Panc1 (cell line): ENCODE measurements at places on chromosomes 1 and 21.

DNA sequence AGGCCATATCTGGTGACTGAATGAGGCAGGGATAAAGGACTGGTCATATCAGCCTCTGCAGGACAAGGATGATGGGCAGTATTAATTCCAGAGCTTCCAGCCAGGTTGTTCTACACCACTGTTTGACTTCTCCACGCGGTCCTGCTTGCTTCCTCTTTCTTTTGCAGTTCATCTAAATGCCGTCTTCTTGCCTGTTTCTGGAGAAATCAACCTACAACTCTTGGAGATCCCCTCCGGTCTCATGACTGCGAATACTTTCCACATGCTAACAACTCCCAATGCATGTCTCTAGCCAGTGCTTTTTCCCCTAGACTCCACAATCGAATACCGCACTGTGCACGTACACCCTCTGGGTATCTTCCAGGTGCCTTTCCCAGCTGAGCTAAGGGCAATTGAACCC is 14.1 kb upstream of the TIAM1 start:
- DNase-seq, result no peak

GRCh38 chr1:170863621-170864020 is 71.7 kb upstream of the MROH9 start:
- DNase-seq, result no peak

DNA sequence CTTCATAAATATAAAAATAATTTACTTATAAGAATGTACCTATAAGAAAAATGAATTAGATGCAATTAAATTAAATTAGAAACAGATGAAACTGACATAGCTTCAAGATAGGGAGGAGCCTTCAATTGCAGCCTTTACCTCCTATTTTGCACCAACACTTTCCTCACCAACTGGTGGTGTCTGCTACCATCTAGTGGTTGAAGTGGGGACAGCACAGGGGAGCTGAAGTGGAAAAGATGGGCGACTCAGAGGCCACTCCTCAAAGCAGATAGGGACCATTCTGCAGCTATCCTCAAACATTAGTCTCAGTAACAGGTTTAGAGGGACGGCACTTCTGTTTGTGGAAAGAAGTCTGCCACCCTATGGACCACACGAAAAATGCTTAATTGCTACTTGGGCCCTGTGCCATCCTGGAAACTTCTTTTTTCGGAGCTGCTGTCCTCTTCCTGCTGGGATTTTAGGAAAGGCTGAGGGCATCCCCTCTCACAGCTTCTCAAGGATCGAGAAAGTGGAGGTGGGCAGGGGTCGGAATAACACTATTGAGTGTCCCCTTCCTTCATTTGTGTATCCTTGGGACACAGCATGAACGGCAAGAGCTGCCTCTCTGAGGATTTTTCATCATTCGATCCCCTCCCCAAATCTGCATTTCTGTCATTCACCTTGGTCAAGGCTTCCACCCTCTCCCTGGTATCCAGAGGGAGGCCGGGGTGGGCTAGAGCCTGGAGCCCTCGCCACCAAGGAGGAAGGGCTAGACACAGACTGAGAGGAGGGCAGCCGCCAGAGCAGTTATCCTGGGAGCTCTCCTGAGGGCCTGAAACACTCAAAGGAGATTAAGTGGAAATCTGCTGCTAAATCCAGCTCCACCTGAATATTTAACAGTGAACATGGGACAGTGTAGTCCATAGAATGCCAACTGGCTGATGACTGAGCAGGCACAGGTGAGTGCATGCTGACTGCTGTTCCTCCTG is 9.6 kb downstream of the PROK1 start:
- DNase-seq, result peak; percentile 75

- DNase-seq, result no peak
Measured at GRCh38 chr1:107600607-107601160, 364.3 kb downstream of the VAV3 start.

DNA sequence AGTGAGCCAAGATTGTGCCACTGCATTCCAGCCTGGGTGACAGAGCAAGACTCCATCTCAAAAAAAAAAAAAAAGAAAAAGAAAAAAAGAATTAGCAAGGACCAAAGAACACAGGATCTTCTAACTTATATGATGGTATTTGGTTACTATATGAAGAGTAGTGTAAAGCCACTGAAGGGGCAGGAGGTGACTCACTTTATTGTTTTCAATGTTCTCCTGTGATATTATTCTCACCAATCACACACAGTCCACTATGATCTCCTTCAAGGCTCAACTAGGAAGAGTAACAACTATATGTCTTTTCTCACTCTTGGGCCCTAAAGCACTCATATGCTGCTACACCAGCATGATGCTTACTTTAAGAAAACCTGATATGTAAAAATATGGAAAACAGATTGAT is 26.7 kb downstream of the RC3H1 start:
- no peak for DNase-seq

DNA sequence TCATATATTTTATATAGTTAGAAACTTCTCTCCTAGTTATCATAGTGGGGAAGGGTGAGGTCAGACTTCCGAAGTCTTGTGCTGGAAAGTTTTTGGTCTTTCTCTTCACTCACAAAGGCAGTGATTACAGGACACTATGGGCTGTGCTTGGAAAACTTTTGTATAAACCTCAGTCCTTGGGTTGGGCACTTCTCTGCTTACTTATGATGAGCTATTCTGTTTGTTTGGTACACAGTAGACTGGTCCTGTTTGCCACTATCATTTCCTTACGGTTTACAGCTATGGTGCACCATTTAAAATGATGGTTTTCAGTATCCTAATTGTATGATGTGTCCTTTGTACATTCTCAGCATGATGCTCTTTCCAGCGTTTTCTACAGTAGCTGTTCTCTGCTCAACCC is 75.5 kb downstream of the MAP3K7CL start:
- DNase-seq, result no peak

DNA sequence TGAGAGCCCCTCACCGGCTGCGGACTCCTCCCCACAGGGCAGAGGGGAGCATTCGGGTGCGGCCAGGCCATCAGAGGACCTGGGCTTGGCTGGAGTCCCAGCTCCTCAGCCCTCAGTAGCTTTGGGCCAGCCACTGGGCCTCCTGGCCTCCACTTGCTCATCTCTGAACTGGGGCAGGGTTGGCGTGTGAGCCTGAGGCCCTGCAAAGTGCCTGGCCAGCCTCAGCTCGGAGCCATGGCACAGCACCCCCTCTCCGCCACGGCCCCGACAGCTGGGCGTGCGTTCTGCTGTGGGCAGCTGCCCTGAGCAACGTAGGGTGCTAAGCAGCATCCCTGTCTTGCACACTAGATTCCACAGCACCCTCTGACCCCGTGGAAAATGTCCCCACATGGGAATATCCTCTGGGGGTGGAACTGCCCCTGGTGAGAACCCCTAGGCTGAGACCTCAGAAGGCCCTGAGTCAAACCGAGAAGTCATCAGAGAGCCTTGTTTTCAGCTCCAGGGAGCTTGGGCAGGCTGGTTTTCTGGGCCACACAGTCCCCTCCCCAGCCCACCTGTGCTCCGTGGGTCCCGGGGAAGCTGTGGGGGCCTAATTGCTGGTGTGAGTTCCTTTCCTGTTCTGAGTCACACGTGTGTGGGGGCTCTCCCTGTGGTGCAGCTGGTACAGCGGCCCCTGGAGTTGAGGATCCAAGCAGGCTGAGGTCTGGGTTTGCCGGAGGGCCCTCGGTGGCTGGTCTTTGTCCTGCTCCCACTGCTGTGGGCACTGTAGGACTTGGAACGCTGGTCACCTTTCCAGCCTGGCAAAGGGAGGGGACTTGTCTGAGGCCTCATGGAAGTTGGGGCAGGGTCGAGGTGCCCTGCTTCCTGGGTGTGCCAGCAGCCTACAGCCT is 24.5 kb downstream of the TP73 start:
- DNase-seq, result no peak

DNA sequence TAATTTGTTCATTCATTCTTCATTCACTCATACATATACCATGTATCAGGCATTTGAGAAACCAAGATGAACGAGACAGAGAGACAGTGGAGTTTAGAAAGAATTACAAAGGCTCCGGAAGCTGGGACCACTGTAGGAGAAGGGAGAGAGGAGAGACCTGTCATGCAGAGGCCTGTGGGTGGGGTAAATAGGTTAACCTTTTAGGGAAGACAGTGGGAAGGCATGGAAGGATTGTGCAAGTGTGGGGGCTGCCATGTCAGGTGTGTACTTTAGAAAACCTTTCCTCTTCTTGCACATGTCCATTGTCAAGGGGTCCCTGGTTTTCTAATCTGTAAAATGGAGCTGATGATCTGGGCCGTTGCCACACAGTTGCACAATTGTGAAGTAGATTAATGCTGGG is 44.2 kb upstream of the POU3F1 start:
- DNase-seq, result no peak

DNA sequence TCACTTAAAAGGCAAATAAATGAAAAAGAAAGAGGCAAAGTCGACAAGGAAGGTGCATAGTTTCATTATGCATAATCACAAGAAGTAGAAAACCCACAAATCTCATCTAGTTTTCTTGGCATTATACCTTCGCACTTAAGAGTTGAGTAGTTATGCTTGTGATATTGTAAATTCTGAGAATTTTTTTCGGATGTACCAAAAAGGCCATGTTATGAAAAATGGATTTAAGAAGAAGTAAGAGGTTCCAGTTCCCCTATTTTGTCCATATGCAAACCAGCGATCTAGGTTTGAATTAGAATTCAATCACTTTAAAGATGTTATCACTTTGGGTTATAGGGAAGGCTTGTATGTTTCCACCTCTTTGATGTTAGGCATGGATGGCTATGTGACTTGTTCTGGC is 7.9 kb upstream of the ERICH3 start:
- DNase-seq, result no peak
